Suppressor macrophage (primary cell): ENCODE measurements at places on chromosomes 1 and 21.

DNA sequence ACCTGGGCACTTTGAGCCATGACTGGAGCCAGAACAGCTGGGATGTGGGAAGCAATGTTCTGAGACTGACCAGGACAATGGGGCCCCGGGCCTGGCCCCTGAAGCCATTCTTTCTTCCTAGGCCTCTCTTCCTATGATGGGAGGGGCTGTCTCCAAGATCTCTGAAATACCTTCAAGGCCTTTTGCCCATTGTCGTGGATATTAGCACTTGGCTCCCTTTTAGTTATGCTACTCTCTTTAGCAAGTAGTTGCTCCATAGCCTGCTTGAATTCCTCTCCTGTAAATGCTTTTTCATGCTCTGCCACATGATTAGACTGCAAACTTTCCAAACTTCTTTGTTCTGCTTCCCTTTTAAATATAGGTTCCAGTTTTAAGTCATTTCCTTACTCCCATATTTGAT, 262.9 kb upstream of the CACYBP start:
- DNase-seq: peak; percentile 4

GRCh38 chr1:234670967-234671626, 61.1 kb upstream of the IRF2BP2 start:
- no peak for DNase-seq

DNA sequence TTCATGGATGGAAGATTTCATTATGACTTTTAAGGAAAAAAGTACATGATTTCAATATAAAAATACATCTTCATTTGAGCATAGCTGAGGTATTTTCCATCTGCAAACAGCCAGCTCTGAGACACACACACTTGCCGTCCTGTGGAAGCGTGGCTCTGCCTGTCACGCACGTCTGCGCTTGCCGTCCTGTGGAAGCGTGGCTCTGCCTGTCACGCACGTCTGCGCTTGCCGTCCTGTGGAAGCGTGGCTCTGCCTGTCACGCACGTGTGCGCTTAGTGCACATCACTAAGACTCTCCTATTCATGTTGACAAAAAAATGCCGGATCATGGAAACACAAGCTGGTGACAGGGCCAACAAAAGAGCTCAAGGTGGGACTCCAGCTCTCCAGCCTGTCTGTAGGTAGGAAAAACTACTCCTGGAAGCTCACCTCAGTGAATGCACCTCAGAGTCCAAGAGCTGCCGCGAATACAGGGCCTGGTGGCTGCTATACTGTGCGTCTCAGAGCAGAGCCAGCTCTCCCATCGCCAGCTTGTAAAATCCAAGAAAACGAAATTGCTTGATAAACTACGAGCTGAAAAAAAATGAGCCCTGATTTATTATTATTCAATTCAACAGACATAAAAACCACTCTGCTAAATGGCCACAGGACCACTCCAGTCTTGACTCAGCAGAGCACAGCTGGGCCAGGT, 69.3 kb downstream of the SLC37A1 start:
- no peak for DNase-seq

- DNase-seq: peak; percentile 36
These were observed 16.9 kb downstream of the CRB1 start for GRCh38 chr1:197284966-197285365.

DNA sequence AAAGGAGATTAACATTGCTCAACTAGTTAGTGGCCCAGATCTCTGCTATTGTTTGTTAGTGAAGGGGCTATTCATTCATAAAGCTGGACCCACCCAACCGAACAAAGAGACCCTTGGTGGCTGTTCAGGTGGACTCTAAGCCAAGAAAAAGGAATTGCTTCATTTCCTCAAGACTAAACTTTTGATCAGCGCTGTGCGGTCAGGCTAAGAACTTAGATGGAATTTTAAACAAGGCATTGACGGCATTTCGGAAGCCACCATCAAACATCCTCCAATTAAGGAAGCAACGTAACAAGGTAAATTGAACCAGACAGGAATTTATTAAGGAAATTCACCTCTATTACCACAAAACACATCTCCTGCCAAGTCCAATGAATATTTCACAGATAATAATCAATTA, 19.9 kb upstream of the SHCBP1L start:
- DNase-seq: no peak

DNA sequence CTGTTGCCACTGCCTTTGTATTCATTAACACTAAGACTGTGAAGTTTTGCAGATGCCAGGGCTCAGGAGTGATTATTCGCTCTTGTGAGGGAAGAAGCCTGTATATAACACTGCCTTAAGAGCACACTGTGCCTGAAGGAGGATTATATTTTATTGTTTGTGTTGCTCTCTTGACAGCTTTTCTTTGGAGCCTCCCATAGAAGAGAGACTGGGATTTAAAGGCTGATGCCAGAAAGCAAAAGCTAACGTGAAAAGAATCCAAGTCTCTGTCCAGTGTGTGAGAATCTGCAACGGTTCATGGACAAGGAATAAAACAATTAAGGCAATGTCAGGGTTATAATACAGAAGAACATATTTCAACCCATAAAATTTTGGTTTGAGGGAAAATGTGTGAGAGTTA, 316.8 kb downstream of the NFIA start:
- no peak for DNase-seq

DNA sequence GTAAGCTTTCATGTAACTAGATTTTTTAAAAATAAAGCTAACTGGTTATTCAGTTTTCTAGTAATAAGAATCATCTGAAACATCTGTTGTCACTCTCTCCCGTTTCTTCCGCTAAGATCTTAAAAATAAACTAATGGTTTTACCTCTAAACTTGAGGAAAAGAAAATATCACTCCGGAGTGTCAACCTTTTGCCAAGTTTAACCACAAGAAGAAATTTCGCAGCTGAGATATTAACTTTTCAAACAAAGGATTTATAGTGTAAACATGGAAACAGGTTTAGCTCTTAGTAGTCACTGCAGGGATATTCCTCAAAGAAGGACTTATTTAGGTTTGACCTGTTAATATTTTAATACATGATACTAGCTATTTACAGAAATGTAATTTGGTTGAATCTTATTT, 954.9 kb downstream of the ADGRL2 start:
- no peak for DNase-seq

- peak; percentile 82 for DNase-seq
These were observed 83.9 kb upstream of the PLPPR4 start for GRCh38 chr1:99180343-99180808.

GRCh38 chr1:61120998-61121397, 38.6 kb downstream of the NFIA start:
- DNase-seq: peak; percentile 62

- no peak for DNase-seq
These were observed 254.4 kb downstream of the FAF1 start for GRCh38 chr1:50705699-50706098.

DNA sequence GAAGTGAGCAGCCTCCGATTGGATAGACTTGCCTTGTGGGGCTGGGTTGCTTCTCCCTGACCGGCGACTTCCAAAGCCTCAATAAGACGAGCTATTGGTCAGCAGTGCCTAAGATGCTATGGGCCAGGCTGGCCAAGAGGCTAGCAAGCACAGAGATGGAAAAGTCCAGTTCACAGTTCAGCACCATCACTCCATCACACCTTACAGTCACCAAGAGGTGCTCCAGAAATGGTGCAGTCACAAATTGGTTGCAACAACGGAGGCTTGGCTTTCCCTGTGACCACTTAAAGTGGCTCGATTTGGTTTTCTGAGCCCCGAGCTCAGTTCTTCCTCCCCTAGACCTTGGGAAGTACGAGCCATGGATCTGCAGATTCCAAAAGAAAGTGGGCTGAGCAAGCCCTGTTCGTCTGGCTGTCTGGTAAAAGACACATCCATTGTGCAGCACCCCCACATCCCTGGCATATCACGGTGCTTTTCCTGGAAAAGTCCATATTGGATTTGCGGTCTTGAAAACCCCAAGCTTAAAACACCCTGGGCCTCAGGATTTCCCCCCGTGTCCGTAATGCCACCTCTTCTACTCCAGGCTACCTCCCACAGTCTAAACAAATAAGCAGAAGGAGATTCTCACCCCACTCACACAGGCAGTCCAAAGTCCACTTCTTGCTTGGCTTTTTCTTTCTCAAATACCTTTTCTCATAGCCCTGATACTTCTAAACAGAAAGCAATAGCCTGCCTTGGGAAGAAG, 1.3 kb downstream of the SLAMF1 start:
- DNase-seq: no peak

GRCh38 chr1:154219541-154219940, 1.2 kb upstream of the UBAP2L start:
- DNase-seq: peak; percentile 67

- DNase-seq: no peak
These were observed 200.9 kb downstream of the RPS6KC1 start for GRCh38 chr1:213251972-213252371.

- DNase-seq: no peak
These were observed 95.0 kb downstream of the KCND3 start for GRCh38 chr1:111894497-111894896.

DNA sequence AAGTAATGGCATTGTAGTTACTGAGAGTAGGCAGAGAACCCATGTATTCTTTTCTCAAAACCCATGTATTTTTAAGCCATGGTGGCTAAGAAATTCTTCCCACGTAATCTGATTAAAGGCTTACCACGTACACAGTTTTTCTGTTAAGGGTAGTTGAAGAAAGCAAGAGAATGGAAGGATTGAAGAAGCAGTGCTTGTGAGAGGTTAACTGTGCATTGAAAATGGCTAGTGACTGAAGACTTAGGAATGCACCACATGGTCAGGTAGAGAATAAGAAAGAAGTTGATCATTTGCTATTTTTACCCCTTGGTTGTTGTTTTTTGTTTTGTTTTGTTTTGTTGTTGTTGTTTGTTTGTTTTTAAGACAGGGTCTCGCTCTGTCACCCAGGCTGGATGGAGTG, 178.9 kb upstream of the SNX7 start:
- no peak for DNase-seq

DNA sequence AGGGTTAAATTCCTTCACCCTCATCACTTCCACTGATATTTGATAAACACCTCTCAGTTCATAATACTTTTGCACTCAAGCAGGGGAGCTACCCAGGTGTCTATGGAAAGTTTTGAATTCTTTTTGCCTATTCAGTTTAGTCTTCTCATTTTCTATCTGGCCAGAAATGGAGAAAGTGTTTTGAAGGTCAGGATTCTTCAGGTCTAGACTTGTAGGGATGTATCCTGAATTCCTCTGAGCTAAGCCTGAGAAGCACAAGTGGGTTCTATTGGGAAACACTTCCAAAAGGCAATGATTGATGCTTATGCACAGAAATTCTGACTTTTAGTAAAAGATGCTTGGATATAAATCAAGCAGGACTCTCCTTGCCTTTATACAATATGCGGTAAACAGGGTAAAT, 217.8 kb upstream of the HOOK1 start:
- no peak for DNase-seq

GRCh38 chr1:107116306-107116790, 24.5 kb upstream of the NTNG1 start:
- no peak for DNase-seq

GRCh38 chr21:15442743-15443469, 286.9 kb upstream of the USP25 start:
- DNase-seq: peak; percentile 82

DNA sequence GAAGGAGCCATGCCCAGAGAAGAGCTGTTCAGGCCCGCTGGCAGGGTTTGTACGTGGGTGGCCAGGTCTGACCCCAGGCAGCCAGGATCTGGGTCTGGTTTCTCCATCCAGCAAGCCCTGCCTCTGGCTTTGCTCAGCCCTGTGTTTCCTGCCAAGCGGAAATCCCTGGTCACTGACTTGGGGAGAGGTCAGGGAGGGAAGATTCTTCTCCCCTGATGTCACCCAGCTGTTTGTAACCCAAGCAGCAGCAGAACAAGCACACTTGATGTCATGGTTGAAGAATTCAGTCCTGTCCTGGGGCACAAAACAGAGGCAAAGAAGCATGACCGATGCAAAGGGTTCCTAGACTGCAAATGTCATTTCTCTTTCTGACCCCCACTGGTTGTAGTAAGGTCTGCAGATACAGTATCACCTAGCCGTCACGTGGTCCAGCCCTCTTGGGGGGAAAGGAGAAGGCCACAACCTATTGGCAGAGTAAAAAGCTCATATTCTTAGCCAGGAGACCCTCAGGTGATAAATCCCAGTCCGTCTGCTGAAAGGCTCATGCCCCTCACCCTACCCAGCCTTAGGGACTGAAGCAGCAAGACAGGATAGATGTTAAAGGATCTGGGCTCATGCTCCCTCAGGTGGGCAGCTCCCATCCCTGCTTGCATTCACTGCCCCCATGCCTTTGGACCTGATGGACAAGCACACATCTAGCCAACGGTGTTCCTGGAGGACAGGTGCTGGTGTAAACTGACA, 120.9 kb downstream of the SYT2 start:
- DNase-seq: no peak

DNA sequence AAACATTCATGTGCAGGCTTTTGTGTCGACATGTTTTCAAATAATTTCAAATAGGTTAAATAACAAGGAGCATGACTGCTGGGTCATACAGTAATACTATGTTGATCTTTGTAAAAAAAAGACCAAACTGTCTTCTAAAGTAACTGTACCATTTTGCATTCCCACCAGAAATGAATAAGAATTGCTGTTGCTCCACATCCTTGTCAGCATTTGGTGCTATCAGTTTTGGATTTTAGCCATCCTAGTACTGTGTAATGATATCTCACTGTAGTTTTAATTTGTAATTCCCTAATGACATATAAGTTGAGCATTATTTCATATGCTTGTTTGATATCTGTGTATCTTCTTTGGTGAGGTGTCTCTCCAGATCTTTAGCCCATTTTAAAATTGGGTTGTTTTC, 11.6 kb downstream of the UROD start:
- DNase-seq: no peak

GRCh38 chr1:67590329-67590728, 94.7 kb upstream of the GADD45A start:
- DNase-seq: peak; percentile 59

GRCh38 chr1:198922638-198923430, 284.0 kb downstream of the PTPRC start:
- DNase-seq: peak; percentile 95

- DNase-seq: peak; percentile 86
These were observed 73.8 kb downstream of the BCAR3 start for GRCh38 chr1:93607814-93608186.

- no peak for DNase-seq
These were observed 139.2 kb downstream of the TM2D1 start for GRCh38 chr1:61585714-61586113.

DNA sequence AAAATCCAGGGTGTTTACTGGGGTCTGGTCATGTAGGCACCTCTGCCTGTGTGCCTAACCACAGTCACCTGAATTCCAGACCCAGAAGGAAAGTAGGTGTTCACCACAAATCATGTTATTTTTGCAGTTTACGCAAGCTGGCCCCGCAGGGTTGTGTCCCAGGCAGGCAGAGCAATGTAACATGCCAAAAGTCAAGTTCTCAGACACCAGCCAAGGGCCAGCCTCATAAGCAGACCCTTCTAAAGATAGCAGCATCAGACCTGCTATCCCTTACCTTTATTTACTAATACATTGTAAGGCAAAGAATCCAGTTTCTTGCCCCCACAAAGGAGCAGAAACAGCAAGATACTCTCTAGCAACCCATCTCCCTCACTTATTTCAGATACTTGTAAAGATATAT, 83.0 kb downstream of the GPR161 start:
- DNase-seq: no peak

- DNase-seq: peak; percentile 94
These were observed 1.2 kb downstream of the FAM167B start for GRCh38 chr1:32247983-32248889.
